NCI-H2171 treated with DMSO at 0.1 percent for 48 hours (cell line): ENCODE measurements at places on chromosomes 7 and 10.

- DNase-seq: peak; percentile 53
These were observed 120.6 kb downstream of the GLCCI1 start for GRCh38 chr7:8089036-8089780.

DNA sequence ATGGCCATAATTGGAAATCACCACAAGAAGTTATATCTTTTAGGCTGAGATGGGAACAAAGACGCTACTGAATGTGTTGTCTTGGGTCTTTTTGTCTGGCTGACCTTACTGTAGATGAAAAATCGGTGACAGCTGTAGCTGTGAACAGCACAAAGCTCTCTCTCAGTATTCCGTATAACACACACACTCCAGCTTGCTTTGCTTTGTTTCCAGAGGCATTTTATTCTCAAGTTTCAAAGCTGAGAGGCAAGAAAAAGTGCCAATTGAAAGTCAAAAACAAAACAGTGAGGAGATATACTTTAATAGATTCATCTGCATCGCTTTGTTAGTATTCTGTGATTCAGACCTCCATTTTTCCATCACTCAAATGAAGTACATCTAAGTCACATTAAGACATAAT lies 39.6 kb upstream of the CABCOCO1 start:
- DNase-seq: peak; percentile 3

DNA sequence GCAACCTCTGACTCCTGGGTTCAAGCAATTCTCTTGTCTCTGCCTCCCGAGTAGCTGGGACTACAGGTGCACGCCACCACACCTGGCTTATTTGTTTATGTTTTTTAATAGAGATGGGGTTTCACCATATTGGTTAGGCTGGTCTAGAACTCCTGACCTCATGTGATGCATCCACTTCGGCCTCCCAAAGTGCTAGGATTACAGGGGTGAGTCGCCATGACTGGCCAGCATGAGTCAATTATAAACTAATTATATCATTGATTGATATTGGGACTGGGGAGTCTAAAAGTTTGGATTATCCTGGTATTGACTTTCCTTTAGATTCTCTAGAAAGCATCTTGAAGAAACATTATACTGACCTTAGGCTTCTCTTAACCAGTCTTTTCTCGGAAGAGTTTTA lies 73.9 kb upstream of the CCNY start:
- no peak for DNase-seq

DNA sequence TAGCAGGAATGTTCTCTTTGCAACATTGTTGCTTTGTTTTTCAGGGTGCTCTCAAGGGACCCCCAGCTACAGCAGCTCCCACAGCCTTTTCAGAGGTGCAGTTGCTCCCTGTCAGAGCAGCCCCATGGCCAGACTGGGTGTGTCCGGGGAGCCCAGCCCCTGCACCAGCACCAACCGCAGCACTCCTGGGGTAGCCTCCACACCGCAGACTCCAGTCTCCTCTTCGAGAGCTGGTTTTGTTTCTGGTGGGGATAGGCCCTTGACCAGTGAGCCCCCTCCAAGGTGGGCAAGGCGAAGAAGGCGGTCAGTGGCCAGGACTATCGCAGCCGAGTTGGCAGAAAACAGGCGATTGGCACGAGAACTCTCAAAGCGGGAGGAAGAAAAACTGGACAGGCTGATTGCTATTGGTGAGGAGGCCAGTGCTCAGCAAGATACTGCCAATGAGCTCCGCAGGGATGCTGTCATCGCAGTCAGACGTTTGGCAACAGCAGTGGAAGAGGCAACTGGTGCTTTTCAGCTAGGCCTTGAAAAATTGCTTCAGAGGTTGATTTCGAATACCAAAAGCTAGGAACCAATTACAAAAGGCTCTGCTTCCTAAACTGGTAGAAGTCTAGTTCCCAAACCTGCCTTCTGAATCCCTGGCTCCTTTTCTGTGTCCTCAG lies 5.4 kb downstream of the HSPA14 start:
- no peak for DNase-seq

- DNase-seq: no peak
These were observed 12.4 kb downstream of the UMAD1 start for GRCh38 chr7:7652798-7653540.

- no peak for DNase-seq
These were observed 203.9 kb upstream of the GPR26 start for GRCh38 chr10:123462246-123462645.

DNA sequence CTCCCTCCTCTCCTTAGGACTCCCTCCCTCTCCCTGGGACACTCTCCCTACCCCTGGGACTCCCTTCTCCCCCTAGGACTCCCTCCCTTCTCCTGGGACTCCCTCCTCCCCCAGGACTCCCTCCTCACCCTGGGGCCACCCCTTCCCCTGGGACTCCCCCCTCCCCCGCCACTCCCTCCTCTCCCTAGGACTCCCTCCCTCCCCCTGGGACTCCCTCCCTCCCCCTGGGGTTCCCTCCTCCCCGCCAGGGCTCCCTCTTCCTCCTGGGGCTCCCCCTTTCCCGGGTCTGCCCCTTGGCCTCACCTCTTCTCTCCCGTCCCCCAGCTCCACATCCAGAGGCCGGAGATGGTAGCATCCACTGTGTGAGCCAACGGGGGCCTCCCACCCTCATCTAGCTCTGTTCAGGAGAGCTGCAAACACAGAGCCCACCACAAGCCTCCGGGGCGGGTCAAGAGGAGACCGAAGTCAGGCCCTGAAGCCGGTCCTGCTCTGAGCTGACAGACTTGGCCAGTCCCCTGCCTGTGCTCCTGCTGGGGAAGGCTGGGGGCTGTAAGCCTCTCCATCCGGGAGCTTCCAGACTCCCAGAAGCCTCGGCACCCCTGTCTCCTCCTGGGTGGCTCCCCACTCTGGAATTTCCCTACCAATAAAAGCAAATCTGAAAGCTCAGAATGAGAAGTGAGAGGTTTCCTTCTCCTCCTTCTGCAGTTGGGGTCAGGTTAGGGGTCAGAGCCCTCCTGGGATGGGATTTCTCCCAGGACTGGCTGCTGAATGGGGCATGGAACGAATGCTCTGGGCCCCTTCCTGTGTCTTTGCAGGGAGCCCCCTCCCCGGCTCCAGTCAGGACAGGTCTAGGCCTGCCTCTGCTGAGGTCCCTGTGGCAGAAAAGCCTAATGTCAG lies 1.4 kb upstream of the MUC17 start:
- DNase-seq: no peak

GRCh38 chr7:80967917-80968297 lies 49.1 kb upstream of the SEMA3C start:
- DNase-seq: no peak

DNA sequence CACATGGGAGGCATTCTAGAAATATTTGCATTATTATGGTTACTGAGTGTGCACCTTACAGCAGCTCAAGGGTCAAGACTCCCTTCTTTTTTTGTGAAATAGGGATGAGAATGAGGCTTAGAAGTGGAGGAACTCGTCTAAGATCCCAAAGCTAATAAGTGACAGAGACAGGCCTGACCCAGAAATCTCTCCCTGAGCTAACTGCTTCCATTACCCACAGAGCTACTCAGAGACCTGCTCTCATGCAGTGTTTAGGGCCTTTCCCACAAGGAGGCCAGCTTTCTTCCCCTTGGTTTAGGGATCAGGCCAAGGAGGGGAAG lies 301.7 kb downstream of the RPS24 start:
- no peak for DNase-seq

DNA sequence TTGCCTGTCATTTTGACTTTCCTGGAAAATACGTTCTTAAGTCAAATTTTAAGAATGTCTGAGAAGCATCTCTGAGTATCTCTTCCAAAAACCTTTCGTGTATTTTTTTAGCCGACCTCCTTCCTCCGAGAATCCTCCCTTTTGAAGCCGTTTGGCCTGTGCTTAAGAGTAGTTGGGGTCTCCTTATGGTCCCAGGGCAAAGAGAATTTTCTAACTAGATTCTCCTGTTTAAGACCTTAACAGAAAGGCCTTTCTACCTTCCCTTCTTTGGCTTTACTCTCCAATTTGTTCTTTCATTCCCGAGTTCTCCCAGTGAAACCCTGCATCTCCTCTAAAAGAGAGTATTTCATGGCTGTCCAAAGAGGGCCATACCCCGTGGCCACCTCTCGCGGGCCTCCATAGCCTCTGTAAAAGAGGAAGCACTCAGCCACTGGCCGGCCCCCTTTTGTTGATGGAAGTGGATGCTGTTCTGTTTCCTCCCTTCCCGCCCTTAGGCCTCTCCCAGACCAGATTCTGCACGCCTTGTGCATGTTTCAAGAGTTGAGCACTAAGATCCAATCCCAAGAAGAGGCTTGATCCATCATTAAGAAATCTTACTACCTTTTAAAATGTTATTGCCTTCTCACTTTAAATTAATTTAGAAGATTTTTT lies 6.6 kb upstream of the FEZF1 start:
- DNase-seq: no peak

- DNase-seq: no peak
These were observed 7.4 kb downstream of the PTPN12 start for GRCh38 chr7:77544518-77544917.

GRCh38 chr10:24307116-24307515 lies 98.2 kb downstream of the KIAA1217 start:
- no peak for DNase-seq

DNA sequence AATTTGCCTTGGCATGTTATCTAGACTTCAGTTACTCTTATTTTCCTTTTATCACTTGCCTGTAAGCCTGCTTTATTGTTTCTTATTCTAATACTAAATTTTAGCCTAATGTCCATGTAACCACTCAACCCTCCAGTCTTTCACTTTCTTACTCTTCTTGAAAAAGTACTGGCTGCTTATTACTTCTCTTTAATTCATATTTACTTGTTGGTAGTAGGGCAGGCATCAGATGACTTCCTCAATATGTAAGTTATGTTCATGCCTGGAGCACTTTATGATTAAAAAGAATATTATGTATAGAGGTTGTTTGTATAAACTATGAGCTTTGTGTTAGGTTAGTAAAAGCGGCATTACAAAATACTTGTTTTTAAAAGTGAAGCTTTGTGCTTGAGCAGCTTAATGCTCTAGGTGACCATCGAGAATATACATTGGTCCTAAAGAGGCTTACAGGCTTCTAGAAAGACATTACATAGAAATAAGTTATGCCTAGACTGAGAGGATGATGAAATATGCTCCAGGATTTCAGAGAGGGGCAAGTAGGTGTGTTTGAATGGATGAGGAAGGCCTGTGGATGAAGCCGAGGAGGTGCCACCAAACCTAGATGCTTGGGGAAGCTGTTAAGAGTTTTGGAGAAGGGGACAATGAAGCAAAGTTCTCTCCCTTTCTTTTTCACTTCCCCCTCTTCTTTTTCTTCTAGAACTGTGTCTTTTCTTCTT lies 207.1 kb upstream of the HDAC9 start:
- DNase-seq: no peak

- no peak for DNase-seq
These were observed 36.5 kb downstream of the DLG5 start for GRCh38 chr10:77890097-77890496.

DNA sequence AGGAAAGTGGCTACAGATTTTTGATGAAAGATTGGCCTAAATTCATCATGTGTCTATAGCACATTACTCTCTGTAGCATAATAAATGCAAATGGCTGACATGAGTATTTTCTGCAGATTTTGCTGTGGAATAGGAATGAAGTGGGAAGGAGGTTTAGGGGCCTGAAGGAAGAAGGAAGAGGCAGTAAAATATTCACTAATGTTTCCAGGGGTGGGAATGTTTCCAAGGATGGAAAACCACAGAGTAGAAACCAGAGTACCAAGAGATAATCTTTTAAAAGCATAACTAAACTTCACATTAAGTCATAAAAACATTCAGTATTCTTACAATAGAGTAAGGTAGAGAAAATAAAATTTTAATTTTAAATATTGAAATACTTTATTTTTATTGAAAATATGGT lies 267.8 kb downstream of the BICC1 start:
- DNase-seq: no peak

DNA sequence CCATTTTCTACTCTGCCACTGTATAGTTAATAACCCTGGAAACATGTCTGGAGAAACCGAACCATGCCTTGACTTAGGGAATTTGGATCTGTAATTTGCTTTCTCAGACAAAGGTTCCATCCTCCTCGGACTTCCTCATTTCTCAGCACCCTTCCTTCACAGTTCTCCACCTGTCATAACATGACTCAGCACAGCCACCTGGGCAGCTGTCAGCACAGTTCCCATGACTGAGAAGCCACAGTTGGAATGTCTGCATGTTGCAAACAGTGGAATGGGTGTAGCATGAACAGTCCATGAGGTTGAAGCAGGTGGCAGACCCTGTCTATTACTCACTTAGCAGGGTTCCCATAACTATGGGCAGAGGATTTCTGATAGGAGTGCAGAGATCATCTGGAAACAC lies 634 bp upstream of the OR9A4 start:
- DNase-seq: no peak
